ENCODE measurements at places on chromosomes 11 and 22. TPM values are rescaled to one million over a fixed set of nuclear protein-coding genes. Genes with fewer than 3 reads are reported as not detected.
A peak's percentile ranks its signal among the peaks of the same experiment; 100 is the strongest.

GRCh38 chr11:27642954-27643353, 57.3 kb downstream of the BDNF start:
- DNase-seq = no peak

GRCh38 chr11:61120706-61121191, 18.5 kb downstream of the CD5 start:
- no peak for DNase-seq

Gene SAA2
- 0.38 TPM for total RNA-seq

- no peak for DNase-seq
Measured at GRCh38 chr11:74232311-74232950, 61.3 kb downstream of the PPME1 start.

Gene LINC01488
- not detected for total RNA-seq

GRCh38 chr11:7688238-7688826, 15.0 kb upstream of the CYB5R2 start:
- DNase-seq = peak; percentile 32

Gene MPZL3
- 71.3 TPM for total RNA-seq

DNA sequence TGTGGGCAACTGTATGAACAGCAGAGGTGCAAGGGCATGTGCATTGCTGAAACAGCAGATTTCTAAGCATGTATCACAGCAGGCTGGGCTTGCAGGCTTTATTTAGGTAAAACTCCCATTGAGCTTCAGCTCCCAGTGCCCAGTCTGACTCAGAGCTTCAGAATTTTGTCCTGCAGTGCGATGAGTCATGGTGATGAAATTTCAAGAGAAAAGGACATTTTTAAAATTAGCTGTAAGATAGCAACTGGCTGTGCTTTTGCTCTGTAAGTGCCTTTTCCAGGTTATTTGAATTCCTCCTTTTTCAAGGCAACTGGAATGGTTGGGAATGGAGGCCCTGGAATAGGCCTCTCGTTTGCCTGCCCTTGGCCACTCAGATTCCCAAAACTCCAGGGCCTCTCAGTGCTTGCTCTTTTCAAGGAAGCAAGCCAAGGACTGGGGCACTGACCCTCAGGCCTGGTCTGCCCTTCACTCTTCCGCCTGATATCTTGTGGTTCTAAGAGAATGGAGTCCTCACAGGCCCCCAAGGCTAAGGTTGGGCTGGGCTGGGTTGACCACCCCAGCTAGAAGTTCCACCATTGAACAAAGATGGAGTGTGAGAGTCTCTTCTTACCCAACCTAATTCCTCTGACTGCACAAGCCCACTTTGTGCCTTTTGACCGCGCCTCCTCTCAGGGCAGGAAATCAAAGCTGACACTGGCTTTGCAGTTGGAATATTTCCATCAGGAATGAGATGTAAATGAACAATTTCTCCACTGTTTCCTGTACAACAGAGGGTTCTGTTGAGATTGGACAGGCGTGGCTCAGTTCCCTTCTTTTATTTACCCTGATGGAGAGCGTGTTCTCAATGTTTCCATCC, 59.5 kb upstream of the PRSS23 start:
- peak; percentile 49 for DNase-seq
